Activated CD4-positive, CD25-positive, alpha-beta regulatory T cell treated with anti-CD3 and anti-CD28 coated beads, Interleukin-2, amount 50 U/mL, for 24 hours (primary cell): ENCODE measurements at places on chromosomes 16 and 17.
A peak's percentile ranks its signal among the peaks of the same experiment; 100 is the strongest.

DNA sequence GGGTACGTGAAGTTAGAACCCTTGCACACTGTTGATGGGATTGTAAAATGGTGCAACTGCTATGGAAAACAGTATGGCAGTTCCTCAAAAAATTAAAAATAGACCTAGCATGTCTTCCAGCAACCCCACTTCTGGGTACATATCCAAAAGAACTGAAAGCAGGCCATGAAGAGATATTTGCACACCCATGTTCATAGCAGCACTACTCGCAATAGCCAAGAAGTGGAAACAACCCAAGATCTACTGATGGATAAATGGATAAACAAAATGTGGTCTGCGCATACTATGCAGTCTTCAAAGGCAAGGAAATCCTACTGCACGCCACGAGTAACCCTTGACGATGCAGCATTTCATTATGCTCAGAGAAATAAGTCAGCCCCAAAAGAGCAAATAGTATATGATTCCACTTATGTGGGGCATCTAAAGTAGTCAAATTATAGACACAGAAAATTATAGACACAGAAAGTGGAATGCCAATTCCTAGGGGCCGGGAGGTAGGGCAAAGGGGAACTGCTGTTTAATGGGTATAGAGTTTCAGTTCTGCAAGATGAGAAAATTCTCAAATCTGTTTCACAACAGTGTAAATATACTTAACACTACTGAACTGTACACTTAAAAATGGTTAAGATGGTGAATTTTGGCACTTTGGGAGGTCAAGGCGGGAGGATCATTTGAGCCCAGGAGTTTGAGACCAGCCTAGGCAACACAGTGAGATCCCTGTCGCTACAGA lies 17.2 kb downstream of the CORO7 start:
- no peak for ATAC-seq

GRCh38 chr16:4115949-4116318 lies 308 bp downstream of the ADCY9 start:
- peak; percentile 7 for ATAC-seq

DNA sequence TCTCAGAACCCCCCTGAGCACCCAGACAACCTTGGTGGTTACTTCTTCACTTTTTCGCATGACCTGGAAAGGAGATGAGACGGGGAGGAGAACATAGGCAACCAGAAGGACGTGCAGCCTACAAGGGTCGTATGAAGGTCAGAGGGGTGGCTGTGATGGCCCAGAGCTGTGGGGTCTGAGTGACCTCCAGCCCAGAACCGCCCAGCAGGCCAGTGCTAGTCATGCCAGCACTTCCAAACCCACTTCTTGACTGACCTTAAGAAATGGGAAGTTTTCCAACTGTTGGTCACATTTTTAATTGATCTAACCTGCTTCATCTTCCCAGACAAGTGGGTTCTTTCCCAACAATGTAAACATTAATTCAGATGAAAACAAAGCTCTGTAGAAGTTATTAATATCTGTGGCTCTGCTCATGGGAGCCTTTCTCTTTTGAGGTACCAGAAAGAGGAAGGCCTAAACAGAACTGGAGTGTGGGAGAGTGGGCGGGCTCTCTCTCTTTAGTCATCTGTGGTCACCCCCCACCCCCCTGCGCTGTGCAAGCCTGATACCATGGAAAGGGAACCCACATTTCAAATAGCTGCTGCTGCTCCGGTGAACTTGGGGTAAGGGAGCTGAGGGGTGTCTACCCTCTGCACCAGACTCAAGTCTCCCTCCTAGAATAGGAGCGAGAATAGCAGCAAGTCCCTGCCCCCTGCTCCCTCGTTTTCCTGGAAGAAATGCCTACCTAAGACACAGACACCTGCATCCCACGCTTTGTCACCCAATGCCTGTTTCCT lies 101.6 kb downstream of the RAB11FIP4 start:
- ATAC-seq: peak; percentile 32

DNA sequence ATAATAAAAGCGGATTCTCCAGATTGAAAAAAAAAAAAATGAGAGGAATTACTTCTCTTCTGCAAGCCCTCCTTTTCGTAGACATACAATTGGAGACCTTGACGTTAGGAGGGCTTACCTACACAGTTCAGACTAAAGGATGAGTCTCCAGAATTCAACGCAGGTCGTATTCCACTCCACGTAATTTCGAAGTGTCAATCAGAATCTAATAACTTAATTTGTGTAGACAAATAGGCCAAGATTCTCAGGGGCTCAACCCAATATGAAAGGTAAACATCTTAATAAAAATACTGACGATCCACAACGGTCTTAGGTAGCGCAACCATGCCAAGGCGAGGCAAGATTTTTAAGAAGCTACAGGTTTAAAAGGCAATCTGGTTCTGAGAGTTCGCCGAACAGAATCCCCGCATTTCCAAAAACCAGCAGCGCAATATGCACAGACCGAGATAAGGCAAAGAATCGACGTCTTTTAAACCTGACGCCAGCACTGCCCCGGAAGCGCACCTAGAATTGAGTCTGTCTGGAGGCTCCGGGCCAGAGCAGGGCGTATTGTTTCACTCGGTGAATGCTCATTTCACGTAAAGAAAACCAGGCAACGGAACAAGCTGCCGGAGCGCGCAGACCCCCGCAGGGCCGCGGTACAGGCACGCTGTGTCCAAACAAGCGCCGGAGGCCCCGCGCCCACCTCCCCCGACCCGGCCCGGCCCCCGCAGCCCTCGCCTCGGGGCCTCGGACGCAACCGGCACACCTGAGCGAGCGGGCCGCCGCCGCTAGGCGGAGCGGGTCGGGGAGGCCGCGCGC lies 623 bp downstream of the MBTPS1 start:
- peak; percentile 44 for ATAC-seq

DNA sequence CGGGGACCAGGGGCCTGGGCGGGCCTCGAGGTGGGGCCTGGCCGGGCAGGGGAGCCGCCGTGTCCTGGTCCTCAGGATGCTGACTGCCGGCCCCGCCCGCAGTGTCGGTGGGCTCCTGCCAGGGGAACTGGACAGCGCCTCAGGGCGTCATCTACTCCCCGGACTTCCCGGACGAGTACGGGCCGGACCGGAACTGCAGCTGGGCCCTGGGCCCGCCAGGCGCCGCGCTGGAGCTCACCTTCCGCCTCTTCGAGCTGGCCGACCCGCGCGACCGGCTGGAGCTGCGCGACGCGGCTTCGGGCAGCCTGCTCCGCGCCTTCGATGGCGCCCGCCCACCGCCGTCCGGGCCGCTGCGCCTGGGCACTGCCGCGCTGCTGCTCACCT lies 2.3 kb upstream of the PAQR4 start:
- no peak for ATAC-seq

DNA sequence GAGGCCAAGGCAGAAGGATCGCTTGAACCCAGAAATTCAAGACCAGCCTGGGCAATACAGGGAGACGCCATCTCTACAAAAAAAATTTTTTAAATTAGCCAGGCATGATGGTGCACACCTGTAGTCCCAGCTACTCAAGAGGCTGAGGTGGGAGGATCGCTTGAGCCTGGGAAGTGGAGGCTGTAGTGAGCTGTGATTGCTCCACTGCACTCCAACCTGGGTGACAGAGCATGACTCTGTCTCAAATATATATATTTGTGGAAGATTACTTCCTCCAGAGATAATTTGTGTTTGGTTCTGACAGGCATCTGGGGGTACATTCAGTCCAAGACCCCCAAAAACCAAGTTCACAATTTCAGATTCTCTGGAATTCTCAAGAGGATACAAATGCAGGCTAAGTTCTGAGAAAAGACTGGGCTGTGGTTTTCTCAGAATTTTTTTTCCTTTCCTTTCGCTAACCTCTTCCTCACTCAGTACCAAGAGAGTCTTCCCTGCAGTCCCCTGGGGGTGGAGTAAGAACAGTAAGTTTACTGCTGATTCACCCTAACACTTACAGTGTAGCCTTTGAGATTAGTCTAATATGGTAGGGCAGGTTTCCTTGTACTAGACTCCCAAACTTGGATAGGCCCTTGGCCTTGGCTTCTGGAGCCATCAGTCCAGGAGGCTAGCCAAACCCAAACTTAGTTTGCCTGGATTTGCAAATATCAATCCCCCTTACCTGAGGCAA lies 15.1 kb downstream of the GSDMB start:
- ATAC-seq: peak; percentile 80

- ATAC-seq: peak; percentile 22
Measured at GRCh38 chr17:16418685-16419068, 3.3 kb downstream of the TRPV2 start.

GRCh38 chr17:62949036-62949435 lies 17.0 kb upstream of the TANC2 start:
- no peak for ATAC-seq

- ATAC-seq: peak; percentile 51
Measured at GRCh38 chr17:66331038-66331816, 28.8 kb downstream of the PRKCA start.

DNA sequence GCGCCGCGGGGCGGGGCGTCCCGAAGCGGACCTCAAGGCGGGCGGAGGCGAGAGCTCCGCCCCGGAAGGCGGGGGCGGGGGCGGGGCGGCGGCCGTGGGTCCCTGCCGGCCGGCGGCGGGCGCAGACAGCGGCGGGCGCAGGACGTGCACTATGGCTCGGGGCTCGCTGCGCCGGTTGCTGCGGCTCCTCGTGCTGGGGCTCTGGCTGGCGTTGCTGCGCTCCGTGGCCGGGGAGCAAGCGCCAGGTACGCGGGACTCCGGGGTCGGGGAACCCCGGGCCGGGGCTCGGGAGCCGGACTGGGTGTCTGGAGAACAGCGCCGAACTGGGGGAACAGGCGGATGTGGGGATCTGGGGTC lies at the start of gene TNFRSF12A:
Gene TNFRSF12A, plus strand, starts transcription at position 122 of the 357 bp plus-strand sequence. Its CDS starts 30 bp downstream, at position 152.
- peak; percentile 3 for ATAC-seq

DNA sequence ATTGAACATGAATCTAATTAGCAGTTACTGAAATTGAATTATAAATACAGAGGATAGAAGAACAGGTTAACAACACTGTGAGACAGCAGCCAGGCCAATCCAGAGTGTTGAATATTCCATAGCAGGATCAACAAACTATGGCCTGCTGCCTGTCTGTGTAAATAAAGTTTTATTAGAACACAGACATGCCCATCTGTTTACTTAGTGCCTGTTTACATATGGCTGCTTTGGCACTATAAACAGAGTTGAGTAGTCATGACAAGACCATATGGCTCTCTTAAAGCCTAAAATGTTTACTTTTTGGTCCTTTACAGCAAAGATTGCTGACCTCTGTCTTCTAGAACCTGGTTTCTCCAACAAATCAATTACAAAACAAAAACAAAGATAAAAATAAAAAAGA lies 115.4 kb upstream of the CDC42EP4 start:
- ATAC-seq: no peak

GRCh38 chr17:18363101-18364049 lies at the start of gene SHMT1:
Gene SHMT1, minus strand, starts transcription at chr17:18363550. Its CDS starts 7,569 bp downstream, at chr17:18355981.
- peak; percentile 100 for ATAC-seq

DNA sequence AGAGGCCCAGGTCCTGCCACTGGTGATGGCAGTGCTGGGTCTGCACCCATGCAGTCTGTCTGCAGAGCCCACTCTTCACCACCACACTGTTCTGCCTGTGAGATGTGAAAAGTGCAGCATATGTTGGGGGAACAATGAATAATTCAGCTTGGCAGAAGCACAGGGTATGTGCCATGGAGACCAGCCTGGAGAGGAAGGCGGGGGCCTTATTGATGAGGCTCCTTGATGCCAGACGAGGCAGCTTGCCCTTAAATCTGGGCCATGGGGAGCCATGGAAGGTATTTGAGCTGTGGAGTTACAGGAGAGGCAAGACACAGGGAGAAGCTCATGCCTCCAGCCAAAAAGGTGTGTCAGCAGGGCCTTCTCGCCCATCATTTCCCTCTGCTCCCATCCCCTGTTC lies 124.7 kb downstream of the C16orf78 start:
- no peak for ATAC-seq

GRCh38 chr16:80103463-80103862 lies 437.3 kb upstream of the DYNLRB2 start:
- no peak for ATAC-seq

DNA sequence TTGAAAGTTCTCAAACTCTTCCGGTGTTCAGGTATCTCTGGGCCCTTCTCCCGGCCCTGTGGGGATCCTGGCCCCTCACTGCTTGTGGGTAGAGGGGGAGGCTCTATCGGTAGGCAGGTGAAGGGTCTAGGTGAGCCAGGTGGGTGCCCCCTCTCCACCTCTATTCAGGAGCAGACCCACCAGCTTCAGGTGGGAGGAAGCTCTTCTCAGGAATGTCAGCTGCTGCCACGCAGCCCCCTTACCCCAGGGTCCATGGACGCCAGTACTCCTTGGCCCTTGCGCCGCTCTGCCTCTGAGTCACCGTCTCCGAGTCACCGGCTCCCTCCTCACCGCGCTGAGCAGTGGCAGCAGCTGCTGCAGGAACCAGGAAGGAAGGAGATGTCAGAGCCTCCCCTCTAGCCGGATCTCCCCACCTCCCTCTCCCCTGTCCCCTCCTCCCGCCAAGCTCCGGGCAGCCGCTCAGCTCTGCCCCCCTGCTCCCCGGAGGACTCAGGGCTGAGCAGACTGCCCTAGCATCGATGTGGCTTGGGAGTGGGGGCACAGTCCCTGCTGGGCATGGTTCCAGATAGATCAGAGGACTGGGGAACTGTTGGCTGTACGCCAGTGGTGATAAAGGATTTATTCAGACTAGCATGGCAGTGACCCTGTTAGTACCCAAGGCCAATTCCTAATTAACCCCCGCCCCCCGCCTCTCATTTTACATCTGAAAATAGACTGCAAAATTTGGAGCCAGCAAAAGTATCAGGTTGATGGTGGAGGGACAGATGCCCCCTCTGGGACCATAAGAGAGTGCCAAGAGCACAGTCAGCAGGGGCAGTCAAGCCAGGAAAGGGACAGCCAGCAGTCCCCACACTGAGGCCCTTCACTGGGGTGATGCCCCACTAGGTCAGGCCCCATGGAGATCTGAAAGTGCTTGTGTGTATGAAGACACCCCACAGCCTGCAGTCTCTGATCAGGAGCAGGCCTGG lies at the start of gene OSBPL7:
Gene OSBPL7, minus strand, starts transcription at position 371 of the 968 bp plus-strand sequence. CDS start 1,516 bp downstream, outside the sequence.
- ATAC-seq: peak; percentile 98

DNA sequence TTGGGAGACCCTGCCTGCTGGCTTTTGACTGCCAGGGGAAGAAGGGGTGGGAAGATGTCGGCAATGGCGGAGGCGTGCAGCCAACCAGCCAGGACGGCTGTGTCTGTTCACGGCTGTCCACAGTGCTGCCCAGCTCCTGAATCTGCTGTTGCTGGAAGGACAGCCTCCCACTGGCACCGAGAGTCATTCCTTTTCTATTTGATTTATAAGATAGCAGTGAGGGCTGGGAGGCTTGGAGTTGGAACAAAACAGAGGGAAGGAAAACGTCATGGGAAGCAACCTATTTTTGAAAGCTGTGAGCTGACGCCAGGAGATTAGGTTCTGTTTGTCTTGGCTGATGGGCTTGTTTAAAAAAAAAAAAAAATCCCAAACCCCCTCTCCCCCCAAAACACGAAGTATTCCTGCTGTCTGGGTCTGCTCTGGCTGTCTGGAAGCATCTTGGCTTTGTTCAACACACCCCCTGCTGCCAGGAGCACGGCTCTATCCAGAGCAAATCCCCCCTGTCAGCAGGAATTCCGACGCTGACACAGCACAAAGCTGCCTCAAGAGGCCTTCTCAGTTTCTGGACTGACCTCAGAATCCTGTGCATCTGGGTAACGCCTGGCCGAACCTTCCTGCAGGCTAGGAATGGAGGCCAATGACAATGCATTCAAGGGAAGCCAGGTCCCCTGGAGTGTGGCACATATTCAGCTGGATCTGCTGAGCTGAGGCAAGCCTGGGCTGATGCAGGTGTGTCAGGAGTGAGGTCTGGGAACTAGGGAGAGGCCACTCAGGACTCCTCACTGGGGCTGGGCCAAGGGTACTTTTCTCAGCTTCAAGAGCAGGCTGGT lies 41.0 kb upstream of the SREBF1 start:
- no peak for ATAC-seq
